Endothelial cell of umbilical vein (primary cell): ENCODE measurements at places on chromosomes 7 and 10. TPM values are rescaled to one million over a fixed set of nuclear protein-coding genes. Genes with fewer than 3 reads are reported as not detected.

DNA sequence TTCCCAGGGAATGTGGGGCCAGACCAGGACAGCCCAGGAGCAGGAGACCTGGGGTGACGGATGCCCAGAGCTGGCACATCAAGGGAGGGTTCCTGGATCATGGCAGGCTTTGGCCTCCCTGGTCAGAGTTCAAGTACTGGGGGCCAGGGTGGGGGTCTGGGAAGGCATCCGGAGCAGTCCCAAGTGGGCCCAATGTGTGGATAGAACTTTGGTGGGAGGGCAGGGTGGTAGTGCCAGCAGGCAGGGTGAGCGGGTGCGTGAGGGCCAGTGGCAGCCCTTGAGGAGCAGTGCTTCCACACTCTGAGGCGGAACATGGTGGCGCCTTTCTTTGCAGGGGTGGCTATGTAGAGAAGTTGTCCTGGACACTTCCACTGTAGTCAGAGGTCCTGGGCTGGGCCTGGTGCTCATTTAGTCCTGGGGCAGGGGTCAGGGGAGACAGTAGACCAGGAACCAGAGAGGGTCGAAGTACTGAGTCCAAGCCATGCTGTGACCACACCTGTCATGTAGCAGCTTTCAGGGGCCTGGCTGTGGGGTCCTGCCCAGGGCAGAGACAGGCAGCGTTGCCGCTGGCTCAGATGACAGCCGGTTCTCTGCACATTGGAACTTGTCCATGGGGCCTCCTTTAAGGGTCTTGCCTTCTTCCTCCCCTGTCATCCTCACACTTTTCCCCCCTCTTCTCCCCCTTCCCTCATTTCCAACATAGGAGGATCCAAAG, 22.2 kb upstream of the CSGALNACT2 start:
- no peak overlapping the region for H3K4me3 ChIP-seq
- H3K27ac ChIP-seq: no peak overlapping the region
- no peak for DNase-seq
- no peaks in the 10 kb centered on the region for H3K36me3 ChIP-seq
- peaks cover 6% of the 10 kb centered on the region for H3K4me1 ChIP-seq

Gene AKR1E2
- 5.8 and 8.2 TPM in 2 replicates for total RNA-seq

DNA sequence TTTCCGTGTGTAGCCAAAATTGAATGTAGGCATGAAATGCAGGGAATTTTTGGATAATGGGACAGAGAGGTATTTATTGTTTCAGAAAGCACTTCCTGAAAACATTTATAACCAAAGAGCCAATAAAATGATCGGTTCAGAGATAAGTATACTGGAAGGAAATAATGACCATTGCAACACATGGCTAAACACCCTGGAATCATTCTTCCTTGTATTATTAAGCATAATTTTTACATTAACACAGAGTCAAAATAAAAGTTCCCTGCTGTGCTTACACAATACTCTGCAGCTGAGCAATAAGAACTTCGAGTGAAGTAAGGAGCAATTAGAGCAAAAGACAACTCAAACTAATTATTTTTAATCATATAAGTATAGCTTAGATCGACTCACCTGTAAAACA, 648.3 kb downstream of the TNS3 start:
- H3K4me3 ChIP-seq: no peak overlapping the region
- no peaks in the 10 kb centered on the region for H3K36me3 ChIP-seq
- H3K27me3 ChIP-seq: no peaks in the 10 kb centered on the region
- peak; percentile 37 for DNase-seq

Gene GPAM
- 8.2 and 9.7 TPM in 2 replicates for total RNA-seq

Gene MEST
- 52.6 and 62.1 TPM in 2 replicates for total RNA-seq

Gene TSPAN12
- 19.0 and 19.8 TPM in 2 replicates for total RNA-seq

DNA sequence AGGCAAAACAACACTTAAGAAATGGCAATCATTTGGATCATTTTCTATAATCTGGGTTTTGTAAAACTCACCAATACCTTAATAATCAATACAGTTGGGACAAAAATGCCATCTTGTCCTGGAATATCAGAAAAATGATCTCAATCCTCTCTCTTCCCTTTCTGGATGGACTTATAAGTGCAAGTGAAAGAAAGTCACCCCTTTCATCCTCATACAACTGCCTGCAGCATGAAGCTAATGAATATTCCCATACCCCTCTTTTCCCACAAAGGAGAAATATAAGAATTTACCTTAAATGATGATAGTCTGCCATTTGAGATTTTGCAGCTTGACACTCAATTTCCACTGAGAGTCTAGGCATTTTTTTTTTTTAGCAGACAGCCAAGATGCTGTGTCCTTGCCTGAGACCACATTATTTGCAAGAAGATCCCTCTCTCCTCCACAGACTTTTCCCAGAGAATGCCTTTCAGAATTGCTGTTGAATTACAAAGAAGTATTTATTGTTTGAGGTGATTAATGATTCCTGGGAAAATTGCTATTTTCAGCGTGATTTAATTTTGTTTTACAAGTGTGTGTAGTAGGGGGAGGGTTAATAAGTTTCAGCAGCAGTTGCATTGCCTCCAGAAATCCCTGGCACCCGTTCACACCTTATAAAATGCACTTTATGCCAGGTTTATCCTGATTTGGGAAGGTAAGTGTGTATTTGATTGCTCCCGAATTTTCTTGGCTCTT, 3.8 kb downstream of the HOXA4 start:
- DNase-seq: no peak
- peaks cover 66% of the 10 kb centered on the region for H3K4me1 ChIP-seq
- H3K36me3 ChIP-seq: no peaks in the 10 kb centered on the region
- H3K27me3 ChIP-seq: no peaks in the 10 kb centered on the region
- H3K27ac ChIP-seq: no peak overlapping the region
- no peak overlapping the region for H3K4me3 ChIP-seq

DNA sequence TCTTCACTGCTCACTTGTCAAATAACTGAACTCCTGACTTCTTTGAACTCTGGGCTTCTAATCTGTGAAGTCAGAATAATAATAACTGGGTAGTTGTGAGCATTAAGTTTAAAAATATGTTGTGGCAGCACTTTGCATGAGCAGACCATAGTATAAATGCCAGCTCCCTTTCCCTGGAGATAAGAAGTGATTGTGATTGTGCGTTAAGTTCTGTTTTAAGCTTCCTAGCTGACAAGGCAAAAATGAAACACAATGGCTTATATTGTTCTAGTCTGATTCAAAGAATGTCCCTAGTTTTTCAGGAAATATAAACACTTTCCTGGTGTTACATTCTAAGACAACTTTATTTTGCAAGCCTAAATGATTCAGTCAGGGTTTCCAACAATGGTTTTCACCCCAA, 61.8 kb downstream of the PTPRE start:
- H3K4me3 ChIP-seq: no peak overlapping the region
- peak overlapping the region; percentile 70 for H3K27ac ChIP-seq
- H3K36me3 ChIP-seq: peaks cover 4% of the 10 kb centered on the region
- peak; percentile 85 for DNase-seq
- H3K4me1 ChIP-seq: peaks cover 21% of the 10 kb centered on the region
- H3K27me3 ChIP-seq: no peaks in the 10 kb centered on the region

Gene SYNPO2L
- total RNA-seq: not detected in 2 replicates

- H3K4me3 ChIP-seq: no peak overlapping the region
- H3K27me3 ChIP-seq: no peaks in the 10 kb centered on the region
- no peak for DNase-seq
- no peak overlapping the region for H3K27ac ChIP-seq
These were observed 1.2 kb downstream of the AGR3 start for GRCh38 chr7:16880554-16880953.

DNA sequence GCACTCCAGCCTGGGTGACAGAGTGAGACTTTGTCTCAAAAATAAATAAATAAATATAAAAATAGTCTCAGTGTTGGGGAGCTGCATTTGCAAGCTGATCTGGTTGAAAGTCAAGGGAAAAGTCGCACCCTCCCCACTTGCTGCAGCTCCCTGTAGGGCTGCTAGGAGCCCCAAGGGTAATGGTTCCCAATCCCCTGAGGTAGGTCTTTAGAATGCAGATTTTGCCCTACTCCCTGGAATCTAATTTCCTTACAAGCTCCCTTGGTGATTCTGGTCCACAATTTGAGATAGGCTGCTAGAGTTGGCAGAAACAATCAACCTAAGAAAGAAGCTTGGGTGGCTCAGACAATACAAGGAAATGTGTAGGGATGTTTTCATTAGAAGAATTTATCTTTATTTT, 232.5 kb upstream of the YAE1 start:
- no peak for DNase-seq
- H3K27ac ChIP-seq: no peak overlapping the region
- no peaks in the 10 kb centered on the region for H3K36me3 ChIP-seq
- no peak overlapping the region for H3K4me3 ChIP-seq

DNA sequence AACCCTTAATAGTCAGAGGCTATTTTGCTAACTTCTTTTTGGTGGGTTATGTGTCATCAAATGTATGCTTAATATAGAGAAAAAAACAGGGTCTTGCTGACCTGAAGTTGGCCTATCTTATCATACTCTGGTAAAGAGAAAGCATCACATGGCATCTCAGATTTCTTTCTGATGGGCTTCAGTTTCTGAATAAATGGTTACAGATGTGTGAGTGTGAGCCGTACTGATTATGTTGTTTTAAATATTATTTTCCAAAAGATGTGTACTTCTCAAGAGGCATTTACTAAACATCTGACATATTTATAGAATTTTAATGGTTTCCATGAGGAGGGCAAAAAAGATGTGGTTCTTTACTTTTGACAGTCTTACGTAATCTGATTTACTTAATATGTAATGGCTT, 28.4 kb downstream of the BBS9 start:
- H3K27me3 ChIP-seq: no peaks in the 10 kb centered on the region
- H3K4me3 ChIP-seq: no peak overlapping the region
- H3K4me1 ChIP-seq: no peaks in the 10 kb centered on the region
- no peaks in the 10 kb centered on the region for H3K36me3 ChIP-seq

- DNase-seq: no peak
- H3K4me1 ChIP-seq: no peaks in the 10 kb centered on the region
- no peak overlapping the region for H3K4me3 ChIP-seq
- no peak overlapping the region for H3K27ac ChIP-seq
These were observed 103.9 kb downstream of the GRID1 start for GRCh38 chr10:86262688-86263181.

DNA sequence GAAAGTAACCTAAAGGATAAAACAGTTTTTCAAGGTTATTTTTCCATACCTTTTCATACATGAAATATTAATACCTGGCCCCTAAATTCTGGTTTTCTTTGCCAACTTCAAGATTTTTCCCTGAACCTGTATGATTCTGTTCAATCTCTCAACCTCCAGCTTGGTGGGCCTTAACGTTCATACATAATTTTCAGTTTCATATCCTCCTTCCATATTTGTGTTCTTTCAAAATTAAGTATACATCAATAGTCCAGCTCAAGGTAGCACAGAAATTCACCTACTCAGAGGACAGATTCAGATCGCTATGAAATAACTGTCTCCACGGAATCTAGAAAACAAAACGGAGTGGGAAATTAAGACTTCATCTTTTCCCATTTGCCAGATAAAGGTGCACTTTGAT, 505.8 kb upstream of the GHITM start:
- H3K27ac ChIP-seq: no peak overlapping the region
- H3K4me3 ChIP-seq: no peak overlapping the region
- no peaks in the 10 kb centered on the region for H3K4me1 ChIP-seq
- DNase-seq: no peak

Gene ACHE
- 0.18 TPM in 2 replicates for total RNA-seq

GRCh38 chr7:122143376-122143750, 686 bp downstream of the AASS start:
- peak overlapping the region; percentile 68 for H3K4me3 ChIP-seq
- no peaks in the 10 kb centered on the region for H3K27me3 ChIP-seq
- peak; percentile 64 for DNase-seq
- H3K27ac ChIP-seq: peak overlapping the region; percentile 58
- peaks cover 21% of the 10 kb centered on the region for H3K4me1 ChIP-seq
- H3K36me3 ChIP-seq: no peaks in the 10 kb centered on the region

- no peak for DNase-seq
- H3K4me3 ChIP-seq: no peak overlapping the region
- H3K36me3 ChIP-seq: no peaks in the 10 kb centered on the region
- no peak overlapping the region for H3K27ac ChIP-seq
These were observed 31.6 kb downstream of the TRIM8 start for GRCh38 chr10:102675666-102676533.
